ENCODE measurements at places on chromosomes 13 and 19.

DNA sequence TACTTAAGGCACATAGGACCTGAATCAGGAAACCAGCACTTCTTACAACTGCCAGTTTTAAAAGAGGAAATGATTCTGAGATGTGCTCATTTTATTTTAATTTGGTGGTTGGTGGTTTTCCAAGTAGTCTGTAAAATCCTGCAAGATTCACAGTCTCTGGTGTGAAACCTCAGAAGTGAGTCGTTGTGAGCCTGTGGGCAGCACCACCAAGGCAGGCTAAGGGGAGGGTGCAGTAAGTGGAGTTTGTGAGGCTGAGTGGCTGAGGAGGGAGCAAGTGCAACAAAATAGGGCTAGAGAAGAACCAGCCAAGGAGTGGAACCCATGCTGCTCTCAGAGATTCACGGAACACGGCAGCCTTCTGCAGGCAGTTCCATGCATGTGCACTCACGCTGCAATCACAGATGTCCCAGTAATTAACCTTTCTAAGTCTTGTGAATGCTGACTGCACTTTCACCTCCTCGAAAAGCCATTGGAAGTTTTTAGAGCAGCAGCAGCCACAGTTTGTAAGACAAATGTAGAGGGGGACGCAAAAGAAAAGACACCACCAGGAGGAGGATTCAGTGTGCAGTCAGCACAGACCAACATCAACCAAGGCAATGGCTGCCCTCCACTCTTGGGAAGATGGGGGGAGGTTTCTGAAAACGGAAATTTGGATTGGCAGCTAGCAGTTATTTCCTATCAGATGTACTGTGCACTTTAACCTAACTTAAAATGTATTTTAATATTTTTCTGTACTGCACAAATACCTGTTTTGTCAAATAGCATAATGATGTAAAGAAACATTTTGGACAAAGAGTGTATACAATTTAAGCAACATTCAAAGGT, 44.9 kb downstream of the ESD start:
- peak; percentile 30 for DNase-seq

- DNase-seq: no peak
These were observed 43.2 kb downstream of the ZNF331 start for GRCh38 chr19:53580871-53581835.

DNA sequence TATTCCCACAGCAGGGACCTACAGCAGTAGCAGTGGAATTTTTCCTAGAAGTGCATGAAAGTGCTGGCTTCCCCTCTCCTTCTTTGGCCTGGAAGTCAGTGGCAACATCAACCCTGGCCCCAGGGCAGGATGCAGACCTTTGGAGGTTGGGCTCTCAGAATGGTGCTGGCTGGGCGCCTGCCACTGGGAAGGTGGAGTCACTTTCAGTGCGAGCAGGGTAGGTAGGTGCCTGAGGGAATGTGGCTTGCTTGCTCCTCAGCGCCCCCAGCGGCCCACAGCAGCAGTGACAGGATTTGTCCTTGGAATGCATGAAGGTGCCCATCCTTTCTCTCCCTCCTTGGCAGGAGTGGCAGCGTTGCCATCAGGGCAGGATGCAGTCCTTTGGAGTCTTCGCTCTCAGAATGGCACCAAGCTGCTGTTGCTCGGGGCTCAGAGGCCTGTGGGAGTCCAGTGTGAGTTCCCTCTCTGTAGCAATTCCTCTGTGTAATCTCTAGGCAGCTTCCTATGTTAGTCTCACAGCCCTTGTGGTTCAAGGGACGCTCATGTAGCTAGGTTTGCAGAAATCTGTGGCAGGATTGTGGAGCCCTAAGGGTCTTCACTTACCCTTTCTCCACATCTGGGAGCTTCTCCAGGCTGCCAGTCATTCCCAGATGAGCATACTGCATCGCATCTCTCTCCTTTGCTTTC, 354.4 kb upstream of the DACH1 start:
- no peak for DNase-seq

DNA sequence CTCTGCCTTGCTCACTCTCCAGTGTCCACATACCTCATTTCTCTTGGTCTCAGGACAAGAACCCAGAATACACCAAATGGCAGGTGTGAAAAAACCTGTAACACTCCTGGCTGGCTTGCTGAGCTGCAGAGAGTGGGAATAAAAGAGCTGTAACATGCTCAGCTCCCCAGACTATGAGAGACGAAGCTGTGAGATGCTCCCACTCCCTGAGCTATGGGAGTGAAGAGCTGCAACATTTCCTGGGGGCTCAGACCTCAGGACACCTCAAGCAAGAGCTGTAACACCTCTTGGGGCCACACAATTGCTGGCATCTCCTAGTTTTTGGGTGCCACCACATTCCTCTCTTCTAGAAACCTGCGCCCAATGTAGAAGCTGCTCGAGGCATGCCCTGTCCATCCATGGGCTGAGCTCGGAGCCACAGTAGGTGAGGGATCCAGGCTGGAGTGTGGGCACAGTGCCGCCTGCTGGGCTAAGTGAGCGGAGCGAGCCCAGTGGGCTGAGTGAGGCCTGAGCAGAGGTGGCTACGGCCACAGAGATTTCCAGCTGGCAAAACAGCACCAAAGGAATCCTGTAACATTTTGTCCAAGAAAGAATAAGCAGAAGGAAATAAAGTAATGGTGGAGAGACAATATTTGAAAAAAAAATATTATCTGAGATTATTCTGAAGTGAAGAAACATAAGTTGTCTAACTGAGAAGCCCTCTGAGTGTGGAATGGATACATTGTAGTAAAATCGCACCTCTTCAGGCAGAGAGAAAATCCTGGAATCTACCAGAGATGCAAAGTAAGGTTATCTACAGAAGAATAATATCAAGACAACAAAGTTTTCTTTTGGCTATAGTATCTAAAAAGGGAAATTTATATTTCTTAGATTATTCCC, 186.2 kb upstream of the PCDH9 start:
- DNase-seq: peak; percentile 82

DNA sequence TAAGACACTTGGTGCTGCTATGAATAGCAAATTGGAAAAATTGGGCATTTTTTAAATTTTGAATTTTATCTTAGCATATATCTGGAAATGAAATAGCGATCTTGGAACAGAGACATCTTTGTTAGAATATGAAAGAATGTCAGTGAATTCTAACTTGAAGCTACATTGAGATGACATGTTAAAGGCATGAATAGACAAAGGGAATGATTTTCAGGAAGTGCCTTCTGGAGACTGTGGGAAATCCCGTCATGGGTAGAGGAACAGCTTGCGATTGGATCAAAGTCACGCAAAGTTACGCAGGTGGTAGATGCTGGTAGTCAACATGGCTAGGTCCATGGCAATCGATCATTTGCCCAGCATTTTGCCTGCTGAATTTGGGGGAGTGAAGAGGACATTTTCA, 43.5 kb downstream of the LRCH1 start:
- DNase-seq: no peak

DNA sequence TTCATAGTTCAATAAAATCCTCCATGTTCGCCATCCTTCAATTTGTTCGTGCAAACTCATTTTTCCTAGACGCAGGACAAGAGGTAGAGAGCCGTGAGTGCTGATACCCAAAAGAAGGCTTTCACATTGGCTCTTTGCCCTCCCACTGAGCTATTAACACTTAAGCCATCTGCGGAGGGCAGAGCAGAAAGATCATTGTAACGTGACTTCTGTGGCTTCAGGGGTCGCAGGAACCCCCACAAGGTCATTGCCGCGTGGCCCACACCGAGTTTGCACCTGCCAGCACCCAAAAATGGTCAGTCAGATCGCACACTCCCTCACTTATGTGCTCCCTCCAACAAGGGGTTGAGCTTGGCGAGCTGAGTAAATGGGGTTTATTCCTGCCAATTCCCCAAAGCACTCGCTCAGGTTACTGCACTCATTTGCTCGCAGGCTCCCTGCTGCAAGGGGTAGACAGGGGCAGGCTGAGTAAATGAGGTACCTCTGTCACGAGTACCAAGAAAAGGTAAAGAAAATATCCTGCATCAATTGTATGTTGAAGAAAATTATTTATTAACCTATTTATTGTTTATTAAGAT, 144.1 kb downstream of the PRR20E start:
- no peak for DNase-seq

GRCh38 chr13:98195054-98195791, 18.2 kb upstream of the RNF113B start:
- DNase-seq: no peak

GRCh38 chr13:49063011-49063410, 87.3 kb downstream of the FNDC3A start:
- no peak for DNase-seq

DNA sequence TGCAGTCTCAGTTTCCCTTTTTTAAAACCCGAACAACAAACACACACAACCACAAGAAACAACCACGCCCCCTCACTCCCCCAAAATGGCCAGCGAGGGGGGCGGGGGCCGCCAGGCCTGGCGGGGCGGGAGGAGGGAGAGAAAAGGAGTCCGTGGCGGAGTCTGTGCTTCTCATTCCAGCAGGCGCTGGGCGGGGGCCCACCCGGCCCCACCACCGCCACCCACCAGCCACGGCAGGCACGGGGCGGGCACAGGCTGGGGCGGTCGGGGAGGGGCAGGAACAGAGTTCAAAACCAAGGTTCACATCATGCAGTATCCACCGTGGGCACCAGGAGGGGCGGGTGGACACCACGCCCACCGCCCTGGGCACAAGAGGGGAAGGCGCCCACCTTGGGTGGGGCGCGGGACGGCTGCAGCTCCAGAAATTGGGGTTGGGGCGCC, 12.9 kb downstream of the DPF1 start:
- DNase-seq: no peak

- no peak for DNase-seq
These were observed 248.4 kb upstream of the TSHZ3 start for GRCh38 chr19:31597616-31598015.

DNA sequence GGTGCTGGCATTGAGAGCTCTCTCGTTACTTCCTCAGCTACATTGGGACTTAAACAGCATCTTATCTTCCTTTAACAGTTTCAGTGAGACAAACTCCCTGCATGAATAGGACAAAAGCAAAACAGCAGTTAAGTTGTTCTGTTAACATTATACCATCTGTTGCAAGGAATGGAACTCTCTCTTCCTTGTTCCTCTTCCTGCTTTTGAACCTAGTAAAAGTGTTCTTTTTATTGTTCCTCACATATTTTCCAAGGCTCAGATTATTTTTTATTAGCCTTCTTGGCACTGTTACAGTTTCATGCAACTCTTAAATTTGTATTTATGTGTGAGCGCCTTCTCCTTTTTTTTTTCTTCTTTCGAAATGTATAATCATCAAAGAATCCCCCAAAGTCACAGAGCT, 202.6 kb upstream of the UFM1 start:
- no peak for DNase-seq

- no peak for DNase-seq
These were observed 11.3 kb upstream of the FFAR2 start for GRCh38 chr19:35436477-35437405.

DNA sequence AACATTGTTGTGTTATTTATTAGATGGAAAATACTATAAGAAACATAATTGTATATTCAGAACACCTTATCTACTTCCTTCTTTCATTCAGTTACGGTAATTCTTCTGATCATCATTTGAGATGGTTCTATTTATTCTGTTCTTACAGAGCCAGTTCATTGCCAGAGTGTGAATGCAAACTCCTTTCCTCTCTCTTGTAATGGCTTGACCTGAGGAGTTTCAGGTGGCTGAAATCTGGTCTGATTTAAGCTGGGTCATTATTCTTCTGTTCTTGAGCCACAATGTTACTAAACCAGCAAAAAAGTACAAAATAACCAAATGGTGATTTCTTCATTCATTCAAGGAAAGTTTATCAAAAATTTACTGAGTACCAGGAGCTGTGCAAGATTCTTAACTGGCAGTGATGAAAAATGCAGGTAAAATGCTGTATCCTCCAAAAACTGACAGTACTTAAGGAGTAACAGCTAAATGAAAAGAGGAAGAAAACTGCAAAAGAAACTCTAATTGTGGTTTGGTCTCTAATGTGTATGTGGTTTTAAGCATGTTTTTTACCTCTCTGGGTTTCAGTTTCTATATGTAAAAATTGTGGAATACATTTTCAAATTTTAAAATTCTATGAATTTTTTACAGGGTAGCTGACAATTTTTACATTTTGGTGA, 182.4 kb upstream of the UFM1 start:
- DNase-seq: no peak

DNA sequence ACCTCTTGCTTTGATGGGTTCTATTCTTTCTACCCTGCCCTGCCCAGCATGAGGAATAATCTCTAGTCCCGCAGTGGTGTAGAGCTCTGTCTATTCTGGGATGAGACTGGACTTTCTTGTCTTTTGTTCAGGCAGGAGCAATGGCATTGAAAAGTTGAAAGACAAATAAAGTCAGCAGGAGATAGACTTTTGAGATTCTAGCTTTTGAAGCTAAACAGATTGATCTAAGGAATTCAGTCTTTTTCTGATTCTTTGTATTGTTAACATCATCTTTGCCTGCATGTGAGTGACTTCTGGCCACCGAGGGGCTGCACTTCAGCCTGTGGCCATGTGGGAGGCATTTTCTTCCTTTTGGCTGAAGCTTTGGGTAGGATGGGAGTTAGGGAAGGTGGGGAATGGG, 132.4 kb downstream of the MRPL57 start:
- DNase-seq: no peak

- no peak for DNase-seq
These were observed 428.8 kb downstream of the DCT start for GRCh38 chr13:94050686-94051085.

GRCh38 chr19:58227964-58228584, 640 bp upstream of the ZNF544 start:
- DNase-seq: no peak

GRCh38 chr13:80900561-80900960, 559.6 kb upstream of the SPRY2 start:
- DNase-seq: no peak

DNA sequence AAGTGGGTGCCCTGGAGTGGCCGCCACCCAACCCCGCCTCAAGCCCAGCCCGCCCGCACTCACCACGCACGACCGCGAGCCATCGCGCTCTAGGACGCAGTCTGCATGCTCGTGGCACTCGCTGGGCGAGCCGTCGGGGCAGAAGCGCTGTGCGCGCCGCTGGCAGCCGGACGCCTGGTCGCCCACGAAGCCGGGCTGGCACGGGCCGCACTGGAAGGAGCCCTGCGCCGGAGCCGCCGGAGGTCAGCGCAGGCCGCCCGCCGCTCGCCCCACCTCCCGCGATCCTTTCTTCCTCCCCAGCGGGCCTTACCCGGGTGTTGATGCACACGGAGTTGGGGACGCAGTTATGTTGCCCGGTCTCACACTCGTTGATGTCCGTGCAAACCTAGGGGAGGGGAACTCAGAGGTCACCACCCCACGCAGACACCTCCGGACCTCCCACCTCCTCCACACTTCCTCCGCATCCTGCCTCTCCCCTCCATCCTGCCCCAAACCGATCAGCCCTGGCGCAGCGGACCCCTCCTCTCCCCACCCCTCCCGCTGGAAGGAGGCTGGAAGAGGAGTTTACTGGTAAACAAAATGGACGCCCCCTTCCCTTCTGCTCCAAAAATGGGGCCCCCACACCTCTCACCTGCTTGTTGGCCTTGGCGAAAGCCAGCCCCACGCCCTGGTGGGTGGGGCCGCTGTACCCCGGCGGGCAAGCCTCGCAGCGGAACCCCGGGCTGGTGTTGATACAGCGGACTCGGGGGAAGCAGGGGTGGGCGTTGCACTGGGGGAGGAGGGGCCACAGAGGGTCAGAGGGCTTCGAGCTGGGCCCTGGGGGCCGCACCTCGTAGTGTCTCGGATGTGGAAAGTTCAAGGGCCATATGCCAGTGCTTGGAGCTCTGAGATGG, 2.3 kb downstream of the COMP start:
- no peak for DNase-seq

- DNase-seq: no peak
These were observed 280.0 kb upstream of the SOX21 start for GRCh38 chr13:94992036-94992960.

GRCh38 chr13:49607761-49608160, 20.5 kb upstream of the ARL11 start:
- no peak for DNase-seq

GRCh38 chr13:47831265-47831664, 169.8 kb downstream of the SUCLA2 start:
- no peak for DNase-seq

- DNase-seq: no peak
These were observed 721.6 kb upstream of the ARGLU1 start for GRCh38 chr13:107289540-107289939.

Data from GM03348 (cell line).